ENCODE measurements at places on chromosomes 7 and 10.

DNA sequence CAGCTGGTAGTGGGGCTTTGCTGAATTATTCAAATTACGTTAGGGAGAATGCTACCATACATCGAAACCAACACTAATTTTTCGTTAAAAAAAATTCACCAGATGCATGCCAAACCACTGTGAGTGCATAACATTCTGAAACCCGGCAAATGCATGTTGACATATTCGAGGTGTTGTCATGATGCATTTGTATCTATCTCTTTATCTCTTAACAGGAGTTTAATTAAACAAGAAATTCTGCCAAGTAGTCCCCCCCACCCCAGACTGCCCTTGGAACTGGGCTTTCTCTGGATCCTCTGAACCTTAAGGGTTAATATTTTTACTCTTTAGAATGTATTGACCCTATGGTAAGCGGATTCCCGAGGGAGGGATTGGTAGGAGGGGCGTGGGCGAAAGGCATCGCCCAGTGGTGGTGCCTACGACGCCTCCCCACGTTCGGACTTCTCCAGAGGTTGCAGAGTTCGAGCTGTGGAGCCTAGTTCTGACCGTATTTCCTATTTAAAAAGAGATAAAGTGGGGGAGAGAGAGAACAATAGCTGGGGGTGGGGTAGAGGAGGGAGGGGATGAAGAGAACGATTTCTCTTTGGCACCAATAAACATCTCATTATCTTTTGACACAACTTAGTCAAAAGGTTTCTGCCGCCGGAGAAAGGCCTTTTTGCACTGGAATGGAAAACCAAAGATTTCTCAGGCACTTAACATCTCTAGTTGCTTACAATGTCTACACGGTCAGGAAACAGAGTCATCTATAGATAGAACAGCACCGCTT lies 7.2 kb downstream of the DLX6 start:
- no peak for DNase-seq

DNA sequence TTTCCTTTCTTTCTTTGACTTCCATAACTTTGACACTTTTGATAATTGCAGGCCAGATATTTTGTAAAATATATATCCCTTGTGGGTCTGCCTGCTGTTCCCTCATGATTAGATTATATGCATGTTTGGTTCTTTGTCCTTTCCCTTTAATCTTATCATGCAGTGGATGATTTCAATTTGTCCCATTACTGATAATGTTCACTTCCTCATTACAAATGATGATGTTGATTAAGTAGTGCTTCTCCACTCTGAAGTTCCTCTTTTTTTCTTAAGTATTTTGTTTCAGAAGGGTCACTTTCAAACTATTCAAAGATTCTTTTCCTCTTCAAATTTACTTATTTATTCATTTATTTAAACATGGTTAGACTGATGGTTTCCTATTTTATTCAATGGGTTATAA lies 898.1 kb downstream of the XPNPEP1 start:
- no peak for DNase-seq

GRCh38 chr10:80506189-80506575 lies 31.5 kb upstream of the SH2D4B start:
- DNase-seq: no peak

- no peak for DNase-seq
These were observed 82.4 kb upstream of the CHST15 start for GRCh38 chr10:124175701-124176348.

- DNase-seq: no peak
These were observed 74.7 kb downstream of the CUX1 start for GRCh38 chr7:101891936-101892640.

DNA sequence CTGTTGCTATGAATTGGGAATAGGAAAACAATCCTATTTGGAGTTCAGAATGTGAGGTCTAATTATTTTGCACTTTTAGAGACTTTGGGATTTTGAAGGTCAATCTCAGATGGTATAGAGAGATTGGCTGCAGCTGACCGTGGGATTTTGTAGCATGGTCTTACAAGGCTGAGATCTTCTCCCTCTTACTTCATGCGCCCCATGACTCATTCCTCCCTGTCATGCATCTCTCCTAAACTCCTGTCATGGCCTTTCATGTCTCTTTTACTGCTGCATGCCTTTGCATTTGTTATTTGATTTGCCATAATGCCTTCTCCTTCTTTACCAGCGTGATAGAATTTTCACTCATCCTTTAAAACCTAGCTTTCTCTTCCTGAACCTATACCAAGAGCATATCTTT lies 133.1 kb downstream of the BBS9 start:
- DNase-seq: no peak

DNA sequence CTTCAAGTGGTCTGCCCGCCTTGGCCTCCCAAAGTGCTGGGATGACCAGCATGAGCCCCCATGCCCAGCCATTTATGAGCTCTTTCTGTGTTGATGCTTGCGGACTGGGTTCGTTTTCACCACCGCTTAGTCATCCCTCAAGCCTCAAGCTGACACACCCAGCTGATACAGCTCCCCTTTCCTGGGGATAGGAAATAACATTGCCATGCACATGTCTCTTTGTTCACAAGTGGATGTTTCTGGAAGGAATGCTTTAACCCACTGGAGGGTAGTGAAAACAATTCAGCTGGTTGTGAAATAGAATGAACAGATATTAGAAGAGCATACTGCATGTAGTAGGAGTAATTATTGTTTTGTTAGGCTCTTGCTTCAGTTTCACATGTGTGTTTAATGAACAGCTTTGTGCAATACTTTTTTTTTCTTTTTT lies 8.5 kb upstream of the METTL27 start:
- DNase-seq: no peak

DNA sequence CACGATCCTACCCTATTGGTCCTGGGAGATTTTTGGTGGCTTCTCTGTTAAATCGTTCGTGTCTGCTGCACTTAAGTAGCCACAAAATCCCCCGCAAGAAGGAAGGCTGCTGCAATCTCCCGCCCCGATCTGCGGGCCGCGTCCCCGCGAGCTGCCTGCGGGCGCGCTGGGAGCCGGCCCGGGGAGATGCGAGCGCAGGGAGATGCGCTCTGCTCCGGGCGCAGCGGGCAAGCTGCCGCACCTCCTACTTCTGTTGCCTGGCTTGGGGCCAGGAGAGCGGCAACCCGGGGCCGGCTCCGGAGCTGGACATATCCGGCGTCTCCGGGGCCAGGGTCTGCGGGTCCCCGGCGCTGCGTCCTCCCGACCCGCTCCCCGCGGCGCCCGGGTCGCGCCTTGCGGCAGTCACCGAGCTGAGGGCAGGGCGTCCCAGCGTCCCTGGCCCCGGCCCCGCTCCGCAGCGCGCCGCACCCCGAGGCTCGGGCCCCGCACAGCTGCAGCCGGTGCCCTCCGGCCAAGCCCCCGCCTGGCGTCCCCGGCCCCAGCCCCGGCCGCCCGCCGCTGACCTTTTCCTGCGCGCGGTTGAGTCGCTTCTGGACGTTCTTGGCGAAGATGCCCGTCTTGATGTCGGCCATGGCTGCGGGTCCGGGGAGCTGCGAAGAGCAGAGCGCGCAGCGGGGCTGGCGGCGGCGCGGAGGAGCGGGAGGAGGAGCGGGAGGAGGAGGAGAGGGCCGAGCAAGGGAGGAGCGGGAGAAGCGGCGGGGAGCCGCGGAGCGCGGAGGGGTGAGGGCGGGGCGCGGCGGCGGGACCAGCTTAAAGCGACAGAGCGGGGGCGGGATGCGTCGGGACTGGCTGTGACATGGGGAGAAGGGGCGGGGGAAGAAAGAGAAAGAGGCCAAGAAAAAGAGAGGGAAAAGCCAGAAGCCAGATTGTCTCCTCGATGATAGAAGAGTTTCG lies at the start of gene AMPH:
TSS of gene AMPH (minus strand) at position 654 of the 954 bp plus-strand sequence. CDS start at position 632, 22 bp downstream.
- peak; percentile 70 for DNase-seq

DNA sequence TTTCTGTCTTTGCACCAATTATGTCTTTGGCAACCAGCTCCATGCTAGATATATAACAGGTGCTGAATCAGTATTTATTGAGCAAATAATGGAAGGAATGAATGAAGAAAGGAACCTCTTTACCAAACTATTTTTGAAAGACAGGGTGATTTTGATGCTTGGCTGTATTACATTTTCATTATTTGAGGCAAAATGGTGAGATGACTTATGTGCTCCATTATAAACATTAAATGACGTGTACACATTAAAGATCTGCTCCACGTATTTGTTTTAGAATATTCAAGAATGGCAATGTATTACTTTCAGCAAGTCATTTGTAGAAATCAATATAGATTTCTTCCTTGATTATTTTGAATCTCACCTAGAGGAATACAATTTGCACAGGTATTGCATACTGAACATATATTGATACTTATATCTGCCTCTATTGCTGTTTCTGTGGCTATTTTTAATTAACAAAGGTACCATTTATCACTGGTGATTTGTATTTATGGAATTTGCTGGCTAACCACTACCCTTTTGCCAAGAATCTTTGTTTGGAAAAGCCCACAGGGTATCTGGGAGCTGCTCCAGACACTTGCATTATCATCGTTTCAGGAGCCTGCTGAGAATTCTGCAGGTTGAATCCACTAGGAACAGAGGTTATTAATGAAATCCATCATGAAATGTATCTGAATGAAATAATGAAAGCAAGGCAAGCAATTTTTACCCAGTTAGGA lies 92.2 kb downstream of the SEMA3C start:
- DNase-seq: no peak

DNA sequence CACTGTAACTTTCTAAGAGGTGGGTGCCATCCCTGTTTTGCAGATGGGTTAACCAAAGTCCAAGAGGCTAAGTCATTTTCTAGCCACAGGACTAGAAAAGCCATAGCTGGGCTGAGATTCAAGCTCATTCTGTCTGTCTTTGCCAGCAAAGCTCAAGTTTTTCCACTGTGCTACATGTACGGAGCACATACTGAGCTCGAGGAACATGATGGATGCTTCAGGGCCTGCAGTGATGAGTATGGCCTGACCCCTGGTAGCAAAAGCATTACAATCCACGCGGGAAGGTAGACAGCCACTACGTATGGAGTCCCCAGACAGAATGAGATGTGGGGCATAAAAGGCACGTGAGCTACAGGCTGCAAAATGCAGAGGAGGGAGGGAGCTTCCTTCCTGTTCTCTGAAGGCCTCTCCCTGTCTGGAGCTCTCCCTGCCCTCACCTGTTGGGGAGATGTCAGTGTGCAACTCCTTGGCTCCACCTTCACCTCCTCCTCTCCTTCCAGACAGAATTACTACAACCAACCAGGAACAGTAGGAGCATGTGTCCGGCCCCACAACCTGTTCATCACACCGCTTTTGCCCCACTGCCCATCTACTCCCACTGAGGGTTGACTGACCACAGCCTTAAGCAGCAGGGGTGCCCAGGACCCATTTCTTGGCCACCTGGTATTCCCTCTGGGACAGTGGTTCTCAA lies 16.4 kb downstream of the ITPRIP start:
- no peak for DNase-seq

GRCh38 chr7:116122972-116123595 lies 87.3 kb upstream of the TES start:
- DNase-seq: no peak

- DNase-seq: no peak
These were observed 252.5 kb downstream of the SLC25A13 start for GRCh38 chr7:96069401-96069800.

DNA sequence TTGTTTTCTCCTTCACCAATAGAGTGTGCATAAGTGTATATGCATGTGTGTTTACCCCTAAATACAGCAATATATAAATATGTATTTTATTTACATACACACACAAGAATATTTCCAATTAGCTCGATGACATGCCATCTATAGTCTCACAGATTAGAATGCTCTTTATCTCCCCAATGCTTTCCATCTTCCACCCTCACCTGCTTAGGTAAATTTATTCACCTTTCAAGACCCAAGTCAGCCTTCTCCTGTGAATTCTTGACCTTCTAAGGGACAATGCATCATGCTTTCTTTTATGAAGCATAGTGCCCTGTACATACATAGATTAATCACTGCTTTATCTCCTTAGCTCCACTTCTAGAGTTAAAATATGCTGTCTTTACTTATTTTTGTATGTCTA lies 49.7 kb downstream of the SEMA3A start:
- DNase-seq: no peak

GRCh38 chr7:120272261-120272660 lies 714 bp upstream of the KCND2 start:
- DNase-seq: peak; percentile 7

- DNase-seq: peak; percentile 49
These were observed 488 bp downstream of the EIF4H start for GRCh38 chr7:74174606-74175082.

GRCh38 chr10:95784279-95784913 lies 28.4 kb downstream of the ENTPD1 start:
- no peak for DNase-seq

- DNase-seq: no peak
These were observed 230.8 kb upstream of the GHITM start for GRCh38 chr10:83908506-83908905.

DNA sequence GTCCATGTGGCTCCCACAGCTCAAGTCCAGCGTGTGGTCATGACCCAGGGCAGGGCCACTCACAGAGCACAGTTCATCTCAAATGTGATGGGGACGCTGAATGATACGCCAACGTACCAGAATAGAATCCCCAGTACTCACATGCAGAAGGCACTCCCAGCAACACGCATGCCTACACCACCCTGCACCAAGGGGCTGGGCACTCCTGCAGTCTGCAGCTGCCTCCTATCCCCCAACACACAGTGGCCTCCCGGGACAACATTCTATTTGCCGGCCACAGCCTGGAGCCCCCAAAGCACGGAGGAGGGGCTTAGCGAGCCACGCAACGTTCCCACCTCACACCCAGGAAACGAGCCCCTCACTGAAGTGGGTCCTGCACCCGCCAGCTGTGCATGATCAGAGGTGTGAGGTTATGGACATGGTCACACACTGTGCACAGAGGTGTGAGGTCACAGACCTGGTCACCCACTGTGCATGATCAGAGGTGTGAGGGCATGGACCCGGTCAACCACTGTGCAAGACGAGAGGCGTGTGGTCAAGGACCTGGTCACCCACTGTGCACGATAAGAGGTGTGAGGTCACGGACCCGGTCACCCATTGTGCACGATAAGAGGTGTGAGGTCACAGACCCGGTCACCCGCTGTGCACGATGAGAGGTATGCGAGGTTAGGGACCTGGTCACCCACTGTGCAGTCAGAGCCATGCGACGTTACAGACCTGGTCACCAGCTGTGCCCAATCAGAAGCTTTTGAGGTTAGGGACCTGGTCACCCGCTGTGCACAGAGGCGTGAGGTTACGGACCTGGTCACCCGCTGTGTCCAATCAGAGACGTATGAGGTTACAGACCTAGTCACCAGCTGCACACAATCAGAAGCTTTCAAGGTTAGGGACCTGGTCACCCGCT lies 182.8 kb downstream of the DIP2C start:
- no peak for DNase-seq

- DNase-seq: no peak
These were observed 171.2 kb downstream of the EBF3 start for GRCh38 chr10:129792864-129793263.

DNA sequence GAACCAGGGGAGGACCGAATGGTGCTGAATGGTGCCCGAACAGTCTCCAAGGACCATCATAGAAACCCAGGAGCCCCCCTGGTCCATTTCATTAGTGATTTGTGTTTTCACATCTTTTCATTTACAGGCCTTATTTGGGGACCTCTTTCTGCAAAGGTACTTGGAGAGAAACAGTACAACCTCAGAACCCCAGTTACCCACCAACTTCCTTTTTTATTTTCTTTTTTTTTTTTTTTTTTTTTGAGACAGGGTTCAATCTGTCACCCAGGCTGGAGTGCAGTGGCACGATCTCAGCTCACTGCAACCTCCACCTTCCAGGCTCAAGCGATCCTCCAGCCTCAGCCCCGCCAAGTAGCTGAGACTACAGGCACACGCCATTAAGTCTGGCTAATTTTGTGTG lies 13.0 kb upstream of the ELN start:
- DNase-seq: no peak
